Astrocyte (in vitro differentiated cells and primary cell): ENCODE measurements at places on chromosomes 12 and 14. TPM values are rescaled to one million over a fixed set of nuclear protein-coding genes. Genes with fewer than 3 reads are reported as not detected.

MYF5 gene
- not detected in 2 replicates for total RNA-seq

P2RX4 gene
- total RNA-seq: 13.9 and 14.3 TPM in 2 replicates

FGF6 gene
- not detected in 2 replicates for total RNA-seq

DEPDC4 gene
- total RNA-seq: 1.3 and 1.7 TPM in 2 replicates

WNT1 gene
- total RNA-seq: not detected in 2 replicates

SLC8A3 gene
- 0.45 and 0.89 TPM in 2 replicates for total RNA-seq

NFATC4 gene
- 61.9 and 73.9 TPM in 2 replicates for total RNA-seq

AGAP2 gene
- 0.14 and 0.17 TPM in 2 replicates for total RNA-seq

MYO1H gene
- total RNA-seq: not detected in 2 replicates

- DNase-seq: no peak
These were observed 22.2 kb upstream of the KERA start for GRCh38 chr12:91080041-91080440.

- DNase-seq: no peak
These were observed 15.9 kb upstream of the LRRK2 start for GRCh38 chr12:40208707-40209446.

DNA sequence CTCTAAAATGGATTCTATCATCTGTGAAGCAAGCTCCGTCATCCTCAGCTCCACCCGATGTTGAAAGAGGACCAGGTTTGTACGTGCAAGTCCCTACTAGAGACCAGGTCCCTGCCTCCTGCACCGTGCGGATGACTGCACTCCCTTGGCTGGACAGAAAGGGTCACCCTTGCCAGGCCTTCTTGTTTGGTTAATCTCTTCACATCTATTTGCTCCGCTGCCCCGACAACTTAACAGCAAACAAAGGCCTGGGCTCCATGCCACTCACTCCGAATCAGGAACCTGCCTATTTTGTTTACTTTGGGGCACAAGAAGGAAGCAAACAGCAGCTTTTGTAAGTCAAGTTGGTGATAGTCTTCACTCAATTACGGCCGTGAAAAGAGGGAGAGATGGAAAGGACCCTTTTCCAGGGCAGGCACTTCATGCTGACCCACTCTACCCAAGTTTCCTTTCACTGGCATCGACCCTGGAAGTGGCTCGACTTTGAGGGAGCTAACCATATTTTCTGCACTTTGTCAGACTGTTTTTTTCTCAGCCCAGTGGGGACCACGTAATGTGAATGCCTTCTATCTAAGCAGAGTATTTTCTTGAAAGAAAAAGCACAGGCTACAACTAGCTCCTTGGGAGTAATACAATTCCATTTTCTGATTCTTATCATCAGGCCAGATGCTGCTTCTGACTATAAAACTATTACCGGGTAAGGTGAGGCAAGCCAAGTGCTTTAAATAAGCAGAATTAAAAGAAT, 202.6 kb downstream of the FOXN3 start:
- no peak for DNase-seq

GRCh38 chr12:112198120-112198733, 72.9 kb downstream of the TRAFD1 start:
- DNase-seq: peak; percentile 19

DNA sequence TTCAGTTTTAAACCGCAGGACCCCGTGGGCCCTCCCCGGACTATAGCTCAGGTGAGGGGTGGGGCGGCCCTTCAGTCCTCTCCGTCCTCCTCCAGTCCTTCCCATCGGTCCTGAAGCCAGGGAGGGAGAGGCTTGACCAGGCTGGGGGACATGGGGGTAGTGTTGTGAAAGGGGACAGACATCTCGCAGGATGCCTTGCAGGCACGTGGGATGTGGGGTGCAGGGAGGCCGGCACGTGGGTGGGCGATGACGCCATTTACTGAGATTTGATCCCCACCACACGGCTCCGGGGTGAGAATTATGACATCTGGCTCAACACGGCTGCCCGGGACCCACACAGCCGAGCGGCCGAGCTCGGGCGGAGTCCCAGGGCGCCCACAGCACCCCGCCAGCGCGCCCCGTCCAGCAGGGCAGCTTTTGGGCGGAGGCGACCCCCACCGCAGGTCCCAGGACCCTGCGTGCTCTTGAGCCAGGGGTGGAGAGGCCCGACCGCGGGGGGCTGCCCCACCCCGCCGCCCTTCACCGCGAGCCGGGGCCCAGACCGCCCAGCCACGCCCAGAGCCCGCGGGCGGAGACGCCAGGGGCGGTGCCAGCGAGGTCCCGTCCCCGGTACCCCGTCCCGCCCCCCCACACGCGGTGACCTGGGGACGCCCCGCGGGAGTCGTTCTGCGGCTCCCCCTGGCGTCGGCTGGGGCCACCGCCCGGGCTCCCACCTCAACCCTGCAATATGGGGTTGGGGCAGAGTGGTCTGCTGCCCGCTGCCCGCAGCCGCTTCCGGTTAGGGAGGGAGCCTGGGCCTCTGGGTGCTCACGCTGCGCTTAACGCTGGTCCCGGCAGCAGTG, 3.3 kb upstream of the EXOC3L4 start:
- no peak for DNase-seq

DNA sequence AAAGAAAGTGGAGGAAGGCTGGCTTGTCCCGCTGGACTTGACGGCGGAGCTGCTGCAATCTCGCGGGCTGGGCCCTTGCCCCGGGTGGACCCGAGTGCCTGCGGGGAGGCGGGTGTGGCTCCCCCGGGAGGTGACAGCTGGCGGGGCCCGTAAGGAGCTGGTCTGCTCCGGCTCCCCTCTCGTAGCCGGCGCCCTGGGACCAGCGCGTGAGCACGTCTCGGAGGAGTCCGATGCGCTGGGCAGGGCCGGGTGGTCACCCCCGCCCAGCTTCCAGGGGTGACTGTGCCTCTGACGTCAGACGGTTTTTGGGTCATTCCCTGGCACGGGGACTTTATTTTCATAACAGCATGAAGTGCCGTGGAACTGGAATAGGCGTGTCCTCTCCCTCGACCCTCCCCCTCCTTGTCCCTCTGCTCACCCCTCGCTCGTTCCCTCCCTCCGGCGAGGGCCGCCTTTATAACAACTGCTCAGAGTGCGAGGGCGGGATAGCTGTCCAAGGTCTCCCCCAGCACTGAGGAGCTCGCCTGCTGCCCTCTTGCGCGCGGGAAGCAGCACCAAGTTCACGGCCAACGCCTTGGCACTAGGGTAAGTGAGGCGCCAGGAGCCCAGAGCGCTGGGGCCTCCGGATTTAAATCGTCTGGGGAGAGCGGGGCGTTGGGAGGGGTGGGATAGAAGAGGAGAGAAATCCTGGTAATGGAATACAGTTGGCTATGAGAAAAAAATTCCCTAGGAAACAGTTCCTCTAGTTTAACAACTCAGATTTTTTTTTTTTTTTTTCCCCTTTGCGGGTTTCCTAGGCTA, at the start of gene GPRC5A:
TSS of gene GPRC5A (plus strand) at position 483 of the 801 bp plus-strand sequence. CDS start 16,688 bp downstream, outside the sequence.
- DNase-seq: peak; percentile 93

DNA sequence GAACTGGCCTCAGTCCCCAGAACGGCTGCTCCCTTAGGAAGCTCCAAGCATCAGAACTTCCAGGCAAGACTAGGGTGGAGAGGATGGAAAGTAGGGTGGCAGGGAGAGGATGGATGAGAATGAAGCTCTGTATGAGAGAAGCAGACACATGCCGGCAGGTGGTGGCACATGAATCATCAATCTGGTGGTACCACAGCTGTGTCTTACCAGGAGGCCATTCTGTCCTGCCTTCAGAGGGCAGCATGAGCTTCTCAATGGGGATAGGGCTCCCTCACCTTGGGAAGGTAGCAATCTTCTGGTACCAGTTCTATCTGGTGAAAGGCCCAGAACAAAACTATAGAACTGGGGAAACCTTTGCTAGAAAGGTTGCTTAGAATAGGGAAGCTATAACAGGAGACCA, 55.4 kb upstream of the PYGL start:
- no peak for DNase-seq

DNA sequence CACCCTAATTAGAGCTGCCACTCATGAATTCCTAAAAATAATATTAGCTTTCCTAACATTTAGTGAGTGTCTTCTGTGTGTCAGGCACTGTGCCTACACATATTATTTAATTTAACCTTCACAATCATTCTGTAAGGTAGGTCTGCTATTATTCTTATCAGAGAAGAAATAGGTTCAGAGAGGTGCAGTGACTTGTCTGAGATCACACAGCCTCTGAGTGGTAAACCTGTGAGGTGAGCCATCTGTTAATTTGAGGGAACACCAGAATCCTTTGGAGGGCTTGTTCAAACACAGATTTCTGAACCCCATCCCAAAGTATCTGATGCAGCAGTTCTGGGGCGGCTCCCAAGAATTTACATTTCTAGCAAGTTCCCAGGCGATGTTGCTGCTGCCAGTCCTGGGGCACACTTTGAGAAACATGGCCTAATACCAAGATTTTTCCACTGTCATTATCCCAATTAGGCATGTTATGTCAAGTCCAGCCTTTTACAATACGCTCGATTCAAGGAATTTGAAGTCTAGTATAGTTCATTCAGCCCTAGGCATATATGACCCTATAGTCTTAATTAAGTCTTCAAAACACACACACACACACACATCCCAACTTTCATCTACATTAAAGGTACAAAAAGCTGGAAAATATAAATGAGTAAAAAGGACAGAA, 19.9 kb upstream of the COX6A1 start:
- no peak for DNase-seq

- no peak for DNase-seq
These were observed 274.7 kb downstream of the SEC23A start for GRCh38 chr14:38828183-38828827.

- DNase-seq: no peak
These were observed 60.7 kb downstream of the SPPL3 start for GRCh38 chr12:120843472-120843871.

DNA sequence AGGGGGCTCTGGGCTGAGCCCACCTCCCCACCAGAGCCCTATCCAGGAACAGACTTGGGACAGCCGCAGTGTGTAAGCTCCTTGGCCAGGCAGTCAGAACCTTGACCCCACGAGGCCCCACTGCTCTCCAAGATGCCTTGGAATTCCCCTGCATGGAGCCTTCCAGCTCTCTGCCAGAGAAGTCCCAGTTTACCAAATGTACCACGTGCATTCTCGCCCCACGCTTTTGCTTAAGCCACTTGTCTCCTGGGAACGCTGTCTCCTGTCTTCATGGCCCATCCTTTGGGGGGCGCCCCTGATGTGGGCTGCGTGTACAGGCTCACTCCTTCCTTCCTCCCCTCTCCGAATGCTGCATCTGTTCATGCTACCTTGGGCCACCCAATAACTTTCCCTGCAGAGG, 7.9 kb downstream of the FAIM2 start:
- DNase-seq: no peak

DNA sequence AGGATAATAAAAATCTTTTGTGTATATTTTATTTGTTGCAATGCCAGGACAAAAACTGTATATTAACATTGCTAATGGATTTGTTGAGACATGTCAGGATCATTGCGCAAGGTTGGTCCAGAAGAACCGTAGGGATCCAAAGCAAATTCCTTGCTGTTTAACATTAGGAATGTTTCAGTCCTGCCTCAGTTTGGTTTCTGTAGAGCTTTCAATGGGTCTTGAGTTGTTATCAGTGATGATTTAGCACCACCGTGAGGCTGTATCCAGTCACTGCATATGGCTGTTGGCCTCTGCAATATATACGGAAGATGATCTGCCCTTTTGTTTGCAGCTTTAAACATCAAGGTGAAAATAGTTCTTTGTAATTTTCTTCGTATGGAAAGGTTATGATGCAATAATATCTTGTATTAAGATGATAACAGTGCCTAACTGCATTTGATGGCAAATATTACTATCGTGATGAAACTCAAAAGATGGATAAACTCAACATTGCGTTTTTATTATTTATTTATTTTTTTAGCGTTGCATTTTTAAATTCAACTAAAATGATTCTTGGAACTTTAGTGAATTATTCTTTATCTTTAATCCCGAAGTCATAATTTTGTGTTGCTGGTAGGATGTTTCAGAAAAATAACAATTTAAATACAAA, 231.2 kb downstream of the AKAP6 start:
- DNase-seq: peak; percentile 72

GRCh38 chr12:121400332-121401139, 618 bp downstream of the RNF34 start:
- DNase-seq: peak; percentile 32

- peak; percentile 8 for DNase-seq
These were observed 1.3 kb downstream of the UNG start for GRCh38 chr12:109098651-109099050.

GRCh38 chr14:78358591-78358990, 188.4 kb downstream of the NRXN3 start:
- no peak for DNase-seq

GRCh38 chr12:27524494-27524835, 459 bp downstream of the PPFIBP1 start:
- no peak for DNase-seq

DNA sequence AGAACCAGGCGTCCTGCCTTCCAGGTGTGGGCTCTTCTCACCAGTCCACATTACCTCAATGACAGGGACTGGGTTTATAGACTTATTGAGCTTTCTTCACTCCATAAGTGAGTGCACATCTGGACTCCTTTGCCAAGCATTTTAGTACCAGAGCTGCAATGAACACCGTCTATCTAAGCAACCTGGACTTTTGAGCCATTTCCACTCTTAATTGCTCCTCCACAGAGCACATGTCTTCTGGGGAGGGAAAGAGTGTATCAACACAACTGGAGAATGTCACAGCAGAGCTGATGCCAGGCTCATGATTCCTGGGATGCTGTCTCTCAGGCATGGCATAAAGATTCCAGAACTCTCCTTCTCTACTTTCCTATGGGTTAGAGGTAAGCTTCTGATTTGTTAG, 43.0 kb upstream of the BDKRB2 start:
- no peak for DNase-seq

- peak; percentile 40 for DNase-seq
These were observed 23.7 kb upstream of the DHRS4 start for GRCh38 chr14:23929822-23930294.

- peak; percentile 36 for DNase-seq
These were observed 479.4 kb upstream of the DCN start for GRCh38 chr12:91662021-91662420.

GRCh38 chr12:114895827-114896226, 211.9 kb upstream of the TBX3 start:
- no peak for DNase-seq

DNA sequence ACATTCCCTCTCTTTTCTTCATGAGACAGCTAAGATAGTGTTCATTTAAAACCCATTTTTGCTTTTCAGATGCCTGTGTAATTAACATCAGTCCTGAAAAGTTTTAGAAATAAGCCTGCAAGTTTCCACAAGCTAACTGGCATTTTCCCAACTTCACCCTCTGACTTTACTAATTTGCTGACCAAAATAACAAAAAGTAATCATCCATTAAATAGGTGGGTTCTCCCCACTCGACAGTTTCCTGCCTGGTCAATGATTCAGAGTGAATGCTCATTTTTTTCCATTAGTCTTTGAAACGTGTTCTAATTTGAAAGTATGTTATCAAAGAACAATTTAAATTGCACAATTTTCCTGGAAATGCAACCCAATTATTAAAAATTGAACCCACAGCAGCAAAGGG, 23.6 kb downstream of the NELL2 start:
- DNase-seq: no peak

DNA sequence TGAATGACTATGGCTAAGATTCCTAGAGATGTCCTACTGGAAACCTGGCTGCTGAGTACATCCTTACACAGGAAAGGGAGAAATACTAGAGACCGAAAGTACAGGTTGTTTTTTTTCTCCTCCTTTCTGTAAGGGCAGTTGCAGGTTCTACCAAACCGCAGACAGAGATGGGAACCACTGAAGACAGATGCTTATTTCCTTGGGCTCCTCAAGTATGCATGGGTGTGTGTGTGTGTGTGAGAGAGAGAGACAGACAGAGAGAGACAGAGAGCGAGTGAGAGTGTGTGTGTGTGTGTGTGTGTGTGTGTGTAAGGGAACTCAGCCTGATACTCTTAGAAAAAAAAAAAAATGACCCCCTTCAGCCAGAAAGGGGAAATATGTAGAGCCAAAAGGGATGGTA, 42.5 kb downstream of the MAP4K5 start:
- DNase-seq: no peak
